ENCODE measurements at places on chromosomes 7 and 10.

DNA sequence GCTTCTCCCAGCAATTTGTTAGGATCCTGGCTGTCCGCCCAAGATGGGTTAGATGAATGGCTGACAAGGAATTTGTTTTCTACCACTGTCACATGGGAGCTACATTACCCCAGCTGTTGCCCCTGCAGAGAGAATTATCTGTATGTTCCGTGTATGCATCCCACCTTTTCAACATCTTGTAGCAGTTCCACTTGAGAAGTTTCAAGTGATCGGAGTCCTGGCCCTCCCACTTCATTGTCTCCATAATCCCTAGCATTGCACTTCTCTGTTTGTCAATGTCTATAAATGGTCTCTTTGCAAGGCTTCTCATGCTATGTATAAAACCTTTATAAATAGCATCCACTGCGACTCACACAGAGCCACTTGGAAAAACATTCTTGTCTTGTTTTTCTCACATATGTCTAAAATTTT lies 972.5 kb downstream of the CNTNAP2 start:
- no peak for DNase-seq

DNA sequence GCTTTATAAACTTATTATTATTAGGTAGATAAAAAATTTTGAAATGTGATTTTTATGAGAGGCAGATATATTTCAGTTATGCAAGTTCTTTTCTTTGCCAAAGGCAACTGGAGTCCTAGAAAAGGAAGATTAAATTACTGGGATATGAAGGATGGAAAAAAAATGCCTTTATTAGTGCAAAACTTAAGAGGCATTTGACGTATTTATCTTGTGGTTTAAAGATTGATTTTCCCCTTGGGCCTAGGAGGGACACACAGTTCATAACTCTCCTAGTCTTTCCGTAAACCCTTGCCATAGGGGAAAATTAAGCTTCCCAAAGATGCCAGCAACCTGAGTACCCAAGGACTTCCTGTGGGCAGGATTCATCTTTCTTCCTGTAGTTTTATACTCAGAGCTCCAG lies 3.1 kb upstream of the STEAP4 start:
- no peak for DNase-seq

DNA sequence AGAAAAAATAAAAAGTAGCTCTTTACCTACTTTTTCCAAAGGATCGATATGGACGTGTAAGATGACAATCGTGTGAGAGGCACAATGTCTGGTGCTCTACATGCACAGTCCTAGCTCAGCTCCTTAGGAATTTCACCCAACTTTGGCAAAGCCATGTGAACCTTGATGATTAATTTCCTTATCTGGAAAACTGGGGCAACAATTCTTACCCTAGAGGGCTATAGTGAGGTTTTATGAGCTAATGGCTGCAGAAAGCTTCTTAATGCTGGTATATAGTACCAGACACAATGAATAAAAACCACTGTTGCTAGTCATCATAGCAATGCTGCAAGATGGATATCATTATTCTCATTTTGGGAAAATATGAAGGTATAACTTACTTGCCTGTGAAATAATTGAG lies 202.7 kb downstream of the PARD3 start:
- DNase-seq = no peak

DNA sequence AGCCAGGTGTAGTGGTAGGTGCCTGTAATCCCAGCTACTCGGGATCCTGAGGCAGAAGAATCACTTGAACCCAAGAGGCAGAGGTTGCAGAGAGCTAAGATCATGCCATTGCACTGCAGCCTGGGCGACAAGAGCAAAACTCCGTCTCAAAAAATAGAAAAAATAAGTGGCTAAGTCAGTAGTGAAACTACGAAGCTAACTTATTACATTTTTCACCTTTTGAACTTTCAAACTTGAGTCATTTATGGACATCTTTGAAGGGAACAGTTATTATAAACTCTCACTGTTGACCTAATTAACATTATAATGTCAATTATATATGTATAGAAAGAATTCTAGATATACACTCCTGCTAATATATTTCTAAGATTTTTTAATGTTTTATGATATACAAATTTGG lies 541.5 kb upstream of the C7orf33 start:
- DNase-seq = no peak

- no peak for DNase-seq
Measured at GRCh38 chr10:93991596-93992284, 2.0 kb upstream of the PLCE1 start.

DNA sequence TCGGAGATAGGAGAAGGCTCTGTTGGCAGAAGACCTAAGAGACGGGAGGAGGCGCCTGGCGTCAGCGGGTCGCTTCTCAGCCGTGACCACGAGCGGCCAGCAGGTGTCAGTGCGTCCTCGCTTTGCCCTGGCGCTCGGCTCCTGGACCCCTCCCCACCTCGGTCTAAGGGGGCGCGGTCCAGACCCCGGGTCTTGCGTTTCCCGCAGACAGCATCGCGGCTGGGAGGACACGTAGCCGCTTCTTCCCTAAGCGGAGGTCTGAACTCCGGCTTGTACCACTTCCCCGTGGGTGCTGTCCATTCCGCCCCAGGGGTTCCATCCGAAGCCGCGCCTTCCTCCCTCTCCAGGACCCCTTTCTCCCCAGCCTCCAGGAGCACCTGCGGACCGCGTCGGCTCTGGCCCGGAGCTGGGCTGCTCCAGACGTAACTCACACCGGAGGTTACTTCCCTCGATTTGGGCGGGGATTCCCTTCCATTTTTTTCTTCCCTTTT lies 593 bp upstream of the ADRA2A start:
- peak; percentile 33 for DNase-seq

DNA sequence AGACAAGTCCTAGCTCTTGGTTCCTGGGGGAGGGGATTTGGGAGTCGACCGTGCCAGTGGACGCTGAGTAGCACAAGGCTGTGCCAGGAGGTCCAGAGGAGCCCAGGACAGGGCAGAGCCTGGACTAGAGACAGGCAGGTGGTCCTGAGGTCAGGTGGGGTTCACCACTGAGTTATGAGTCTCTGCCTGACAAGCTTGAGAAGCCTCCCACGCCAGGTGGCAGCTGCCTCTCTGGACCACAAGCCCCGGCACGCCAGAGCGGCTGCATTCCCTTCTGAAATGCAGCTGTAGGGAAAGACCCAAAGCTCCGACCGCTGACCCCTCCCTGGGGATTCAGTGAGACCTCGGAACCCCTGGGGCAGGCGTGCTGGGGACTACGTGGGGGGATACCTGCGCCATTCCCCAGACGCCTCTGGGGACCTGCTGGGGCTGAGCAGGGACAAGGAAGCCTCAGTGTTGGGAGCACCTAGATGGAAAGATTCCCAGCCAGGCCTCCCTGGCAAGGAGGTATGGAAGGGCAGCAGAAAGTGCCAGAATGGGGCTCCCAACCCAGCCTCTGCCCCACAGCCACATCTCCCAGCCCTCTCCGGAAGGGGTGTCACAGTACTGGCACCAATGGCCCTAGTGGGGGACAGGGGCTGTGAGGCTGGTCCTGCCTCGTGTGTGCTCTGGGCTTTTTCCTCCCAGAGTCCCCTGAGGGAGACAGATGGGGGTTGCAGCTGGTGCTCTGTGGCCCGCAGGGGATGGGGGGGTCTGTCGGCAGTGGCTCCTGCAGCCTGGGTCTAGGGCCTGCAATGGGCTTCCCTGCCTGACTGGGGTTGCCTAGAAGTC lies 29.0 kb downstream of the PDGFA start:
- no peak for DNase-seq

DNA sequence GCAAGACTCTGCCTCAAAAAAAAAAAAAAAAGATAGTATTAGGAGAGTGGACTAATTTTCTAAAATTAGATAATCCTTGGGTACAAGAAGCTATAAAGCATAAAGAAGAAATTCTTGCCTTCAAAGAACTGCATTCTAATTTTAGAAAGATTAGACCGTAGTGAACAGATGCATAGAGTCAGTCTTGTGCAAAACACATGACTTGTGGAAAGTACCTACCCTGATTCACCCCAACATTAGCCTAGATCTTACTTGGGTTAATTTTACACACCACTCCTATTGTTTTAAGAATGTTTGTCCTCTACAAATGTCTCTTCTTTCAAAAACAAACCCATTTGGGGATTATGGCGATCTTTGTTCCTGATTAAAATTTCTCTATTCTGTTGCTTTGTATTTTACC lies 38.9 kb upstream of the SP8 start:
- no peak for DNase-seq

GRCh38 chr7:156640949-156641485 lies 443 bp downstream of the RNF32 start:
- peak; percentile 30 for DNase-seq

DNA sequence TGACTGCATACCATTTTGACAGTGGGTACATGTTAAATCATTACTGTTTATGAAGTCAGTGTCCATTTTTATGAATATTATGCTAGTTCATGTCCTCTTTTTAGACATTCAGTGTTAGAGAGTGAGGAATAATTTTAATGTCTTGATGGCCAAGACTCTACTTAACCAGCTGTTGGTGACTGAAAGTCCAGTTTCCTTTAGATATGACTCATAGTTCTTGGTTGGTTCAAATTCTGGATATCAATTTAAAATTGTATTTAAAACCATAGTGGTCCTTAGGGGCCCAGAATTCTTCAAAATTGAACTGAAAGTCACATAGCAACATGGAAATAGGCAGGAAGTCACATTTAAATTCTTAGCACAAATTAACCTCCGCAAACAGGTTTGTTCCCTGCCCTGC lies 196.5 kb upstream of the PRPS1L1 start:
- no peak for DNase-seq

DNA sequence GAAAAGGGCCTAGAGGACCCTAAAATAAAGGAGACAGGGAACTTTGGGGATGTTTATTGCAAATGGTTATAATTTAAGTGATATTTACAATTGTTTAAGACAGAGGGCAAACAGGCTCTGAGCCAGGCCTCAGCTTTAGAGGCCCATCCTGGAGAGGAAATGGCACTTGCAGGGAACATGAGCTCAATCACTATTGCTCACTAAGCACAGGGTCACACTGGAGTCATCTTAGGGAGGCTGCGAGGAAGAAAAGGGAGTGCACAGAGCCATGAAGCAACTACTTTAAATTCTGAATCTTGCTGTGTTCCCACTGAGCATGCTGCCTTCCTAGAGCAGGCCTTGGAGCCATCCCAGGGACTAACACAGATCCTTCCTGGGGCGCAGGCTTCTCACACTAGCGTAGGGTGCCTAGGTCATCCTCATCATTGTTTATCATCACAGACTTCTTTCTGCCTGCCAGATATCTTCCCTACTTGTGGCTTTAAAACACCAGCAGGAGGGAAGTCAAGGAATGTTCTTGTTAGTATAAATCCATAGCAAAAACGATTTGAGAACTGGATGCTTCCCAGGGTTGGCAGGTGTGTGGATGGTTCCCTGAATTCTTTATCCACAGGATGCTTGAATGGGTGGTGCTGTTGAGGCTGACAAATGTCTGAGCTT lies 12.7 kb upstream of the DNAJB12 start:
- DNase-seq = no peak

DNA sequence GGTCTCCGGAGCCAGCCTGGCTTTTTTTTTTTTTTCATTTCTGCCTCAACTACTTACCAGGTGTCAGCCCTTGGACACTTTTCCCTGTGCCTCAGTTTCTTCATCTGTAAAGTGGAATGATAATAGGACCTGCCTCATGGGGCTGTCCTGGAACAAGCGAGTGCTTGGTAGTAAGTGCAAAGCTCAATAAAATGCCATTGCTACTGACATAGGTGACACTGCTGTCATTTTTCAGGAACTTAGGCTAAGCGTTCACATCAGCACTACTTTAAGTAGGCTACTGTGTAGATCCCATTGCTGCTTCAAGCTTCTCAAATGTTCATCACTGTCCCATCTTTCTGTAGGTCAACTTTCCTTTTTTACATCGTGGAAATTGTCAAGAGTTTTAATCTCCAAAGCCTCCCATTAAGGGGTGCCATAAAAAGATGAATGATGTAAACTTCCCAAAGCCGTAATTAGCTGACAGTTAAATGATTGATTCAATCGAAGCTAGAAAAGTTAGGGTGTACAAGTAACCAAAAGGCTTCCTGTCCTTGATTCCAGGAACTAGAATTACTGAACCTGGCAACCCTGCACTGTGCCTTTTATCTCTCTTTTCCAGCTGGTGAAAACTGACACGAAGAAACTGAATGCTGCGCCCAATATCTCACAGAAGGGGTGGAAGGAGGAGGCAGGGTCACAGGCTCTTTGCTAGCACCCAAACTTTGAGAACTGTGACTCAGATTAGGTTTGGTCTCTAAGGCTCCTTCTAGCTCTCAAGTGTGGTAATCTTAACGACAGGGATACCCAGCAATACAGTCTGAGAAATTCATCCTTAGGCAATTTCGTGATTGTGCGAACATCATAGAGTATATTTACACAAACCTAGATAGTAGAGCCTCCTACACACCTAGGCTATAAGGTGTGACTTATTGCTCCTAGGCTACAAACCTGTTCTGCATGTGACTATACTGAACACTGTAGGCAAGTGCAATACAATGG lies 861 bp upstream of the USP6NL start:
- no peak for DNase-seq

GRCh38 chr7:81789406-81790119 lies 19.7 kb upstream of the HGF start:
- DNase-seq = no peak

DNA sequence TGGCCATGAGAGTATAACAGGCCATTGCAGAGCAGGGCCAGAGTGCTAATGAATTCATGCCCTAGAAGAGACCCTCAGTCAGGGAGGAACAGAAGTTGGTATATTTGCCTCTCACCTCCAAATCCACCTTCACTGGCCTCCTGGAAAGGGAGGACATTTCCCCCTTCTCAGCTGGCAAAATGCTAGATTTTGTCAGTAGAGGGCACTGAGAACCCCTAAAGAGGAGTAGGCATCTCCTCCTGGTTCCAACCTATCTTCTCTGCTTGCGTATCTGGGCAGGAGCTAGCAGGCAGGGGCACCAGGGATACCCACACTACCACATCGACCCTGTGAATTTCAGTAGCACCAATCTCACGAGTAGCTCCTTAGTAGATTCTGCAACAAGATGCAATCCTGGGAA lies 79.8 kb upstream of the GHITM start:
- DNase-seq = no peak

GRCh38 chr7:92992483-92992882 lies 125.3 kb downstream of the SAMD9 start:
- no peak for DNase-seq

DNA sequence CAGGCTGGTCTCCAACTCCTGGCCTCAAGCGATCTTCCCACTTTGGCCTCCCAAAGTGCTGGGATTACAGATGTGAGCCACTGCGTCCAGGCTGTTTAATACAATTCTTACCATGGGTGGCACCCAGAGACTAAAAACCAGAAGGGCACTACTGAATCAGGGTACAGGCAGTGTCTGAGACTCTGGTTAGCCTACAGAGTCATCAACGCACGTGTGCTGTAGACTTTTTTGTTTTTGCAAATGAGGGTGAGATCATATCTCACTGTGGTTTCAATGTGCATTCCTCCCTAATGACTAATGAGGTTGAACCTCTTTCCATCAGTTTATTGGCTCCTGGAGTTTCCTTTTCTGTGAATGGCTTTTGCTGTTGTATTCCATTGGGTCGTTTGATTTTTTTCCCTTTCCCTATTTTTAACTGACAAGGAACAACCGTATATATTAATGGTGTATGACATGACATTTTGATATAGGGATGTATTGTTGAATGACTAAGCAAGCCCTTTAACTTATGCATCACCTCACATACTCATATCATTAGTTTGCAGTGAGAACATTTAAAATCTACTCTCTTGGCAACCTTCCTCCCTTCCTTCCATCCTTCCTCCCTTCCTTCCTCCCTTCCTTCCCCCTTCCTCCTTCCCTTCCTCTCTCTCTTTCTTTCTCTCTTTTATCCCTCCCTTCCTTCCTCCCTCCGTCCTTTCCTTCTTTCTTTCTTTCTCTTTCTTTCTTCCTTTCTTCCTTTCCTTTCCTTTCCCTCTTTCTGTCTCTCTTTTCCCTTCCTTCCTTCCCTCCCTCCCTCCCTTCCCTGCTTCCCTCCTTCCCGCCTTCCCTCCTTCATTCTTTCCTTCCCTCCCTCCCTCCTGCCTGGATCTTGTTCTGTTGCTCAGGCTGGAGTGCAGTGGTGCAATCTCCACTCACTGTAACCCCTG lies 9.3 kb upstream of the TMEM270 start:
- peak; percentile 8 for DNase-seq
